Fibroblast of skin of back (primary cell): ENCODE measurements at places on chromosomes 3 and 15.

GRCh38 chr3:175127075-175127662 lies 268.0 kb downstream of the NAALADL2 start:
- DNase-seq, result no peak

DNA sequence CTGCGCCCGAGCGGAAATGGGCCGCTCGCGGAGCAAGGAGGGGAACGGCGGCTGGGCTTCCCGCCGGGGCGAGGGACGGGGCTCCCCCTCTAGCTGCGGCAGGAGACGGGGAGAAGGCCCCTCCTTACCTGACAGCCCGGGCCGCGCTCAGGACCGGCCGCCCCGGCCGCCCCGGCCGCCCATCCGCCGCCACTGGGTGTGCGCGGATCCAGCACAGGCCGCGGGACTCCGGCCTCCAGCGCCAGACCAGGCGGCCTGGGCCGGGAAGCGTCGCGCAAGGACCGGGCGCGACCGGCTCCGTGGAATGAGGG lies 296 bp downstream of the TPRA1 start:
- peak; percentile 38 for DNase-seq

DNA sequence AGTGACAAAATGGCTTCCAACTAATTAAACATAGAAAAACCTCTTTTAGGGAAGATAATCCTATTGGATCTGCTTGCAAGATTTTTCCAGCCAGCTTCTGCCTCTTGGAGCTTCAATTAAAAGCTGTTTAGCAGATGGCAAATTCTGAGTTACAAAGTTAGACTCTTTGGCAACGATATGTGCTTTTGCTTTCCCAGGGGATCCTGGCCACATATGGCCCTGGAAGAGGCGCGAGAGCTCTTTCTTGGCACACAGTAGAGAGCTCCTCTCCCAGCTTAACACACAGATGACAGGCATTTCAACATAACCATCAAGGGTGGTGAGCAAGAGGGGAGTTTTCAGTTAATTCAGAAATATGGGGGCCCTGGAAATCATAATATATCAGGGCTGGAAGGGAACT lies 41.6 kb upstream of the GALNT15 start:
- DNase-seq, result peak; percentile 32

- no peak for DNase-seq
Observed at GRCh38 chr3:141291559-141292355, 60.1 kb downstream of the PXYLP1 start.

- no peak for DNase-seq
Observed at GRCh38 chr15:38080651-38081275, 146.3 kb downstream of the TMCO5A start.

GRCh38 chr3:169405076-169405475 lies 258.4 kb downstream of the MECOM start:
- no peak for DNase-seq

DNA sequence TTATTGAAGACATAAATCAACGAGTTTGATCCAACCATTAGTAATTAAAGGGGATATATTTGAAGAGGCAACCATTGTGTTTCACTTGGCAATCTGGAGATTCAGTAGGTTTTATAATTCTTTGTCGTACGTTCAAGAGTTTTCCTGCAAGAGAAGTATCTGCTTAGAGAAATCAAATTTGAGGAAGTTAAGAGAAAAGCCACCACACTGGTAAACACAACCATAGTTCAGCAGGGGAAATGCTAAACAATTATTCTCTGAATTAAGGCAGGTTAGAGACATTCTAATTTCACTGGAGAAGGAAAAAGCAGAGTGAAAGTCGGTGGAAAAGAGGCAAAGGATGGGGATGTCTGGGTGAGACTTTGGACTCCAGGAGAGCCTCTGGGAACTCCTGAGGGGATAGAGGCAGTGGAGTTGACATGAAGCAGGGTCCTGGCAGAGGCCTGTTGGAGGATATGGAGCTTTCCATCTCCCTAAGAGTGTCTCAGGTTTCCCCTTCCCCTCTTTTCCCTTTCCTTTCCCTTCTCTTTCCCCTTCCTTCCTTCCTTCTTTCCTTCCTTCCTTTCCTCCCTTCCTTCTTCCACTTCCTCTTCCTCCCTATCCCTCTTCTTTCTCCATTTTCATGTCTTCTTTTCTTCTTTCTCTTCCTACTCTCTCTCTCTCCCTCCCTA lies 26.5 kb downstream of the SPINK8 start:
- DNase-seq, result no peak

GRCh38 chr15:45919806-45920205 lies 285.0 kb downstream of the SQOR start:
- DNase-seq, result peak; percentile 86

- no peak for DNase-seq
Observed at GRCh38 chr3:129524081-129524480, 4.4 kb upstream of the RHO start.

GRCh38 chr3:151016478-151016795 lies 43.9 kb upstream of the CLRN1 start:
- peak; percentile 53 for DNase-seq

DNA sequence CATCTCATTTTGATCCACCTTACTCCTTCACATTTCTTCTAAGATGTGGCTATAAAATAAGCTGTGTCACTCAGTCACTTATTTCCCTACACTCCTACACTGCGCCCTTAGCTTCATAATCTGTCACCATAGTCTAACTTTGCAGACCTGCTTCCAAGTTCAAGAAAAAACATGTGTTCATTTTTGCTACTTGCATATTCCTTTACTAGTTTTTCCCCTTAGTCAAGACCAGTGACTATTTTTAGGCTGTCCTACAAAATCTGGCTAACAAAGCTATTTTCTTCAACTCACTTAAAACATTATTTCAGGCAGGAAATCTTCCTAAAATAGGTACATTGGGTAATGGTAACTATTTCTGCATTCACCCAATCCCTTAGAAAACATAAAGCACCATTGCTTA lies 272.5 kb downstream of the TBC1D5 start:
- no peak for DNase-seq

- DNase-seq, result peak; percentile 20
Observed at GRCh38 chr15:76346669-76347481, 10.3 kb downstream of the ISL2 start.

- DNase-seq, result no peak
Observed at GRCh38 chr15:42919308-42919707, 1.3 kb downstream of the TTBK2 start.

DNA sequence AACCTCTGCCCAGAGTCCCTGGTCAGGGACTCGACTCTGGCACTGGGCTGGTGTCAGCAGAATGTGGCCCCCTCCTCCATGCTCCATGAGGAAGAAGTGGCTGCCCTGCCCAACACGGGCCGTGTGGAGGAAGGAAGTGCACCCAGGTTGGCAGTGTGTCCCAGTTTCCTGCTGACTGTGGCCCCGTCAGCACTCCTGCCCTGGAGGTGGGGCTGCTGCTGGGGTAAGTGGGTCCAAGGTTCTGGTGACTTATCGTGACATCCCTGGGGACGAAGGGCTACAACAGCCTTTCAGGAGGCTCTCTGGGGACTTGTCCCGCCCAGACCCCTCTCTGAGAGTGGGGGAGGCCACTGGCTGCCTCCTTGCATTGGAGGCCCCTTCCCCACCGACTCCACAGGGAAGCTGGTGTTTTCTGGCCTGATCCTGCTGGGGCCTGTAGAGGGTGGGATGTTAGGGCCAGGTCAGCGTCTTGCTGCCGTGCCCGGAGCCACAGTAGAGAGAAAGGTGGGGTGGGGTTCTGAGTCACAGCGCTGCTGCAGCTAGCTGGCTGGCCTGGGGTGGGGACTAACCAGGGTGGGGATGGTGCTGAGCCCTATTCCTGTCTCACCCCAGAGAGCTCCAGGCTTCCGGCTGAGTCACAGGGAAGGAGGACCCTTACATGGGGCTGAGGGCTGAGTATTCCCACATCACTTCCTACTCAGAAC lies 10.5 kb downstream of the SEMA4B start:
- DNase-seq, result peak; percentile 79

GRCh38 chr15:73033611-73034010 lies 18.7 kb upstream of the NEO1 start:
- DNase-seq, result no peak

- DNase-seq, result no peak
Observed at GRCh38 chr15:52191207-52191606, at the start of gene GNB5. GNB5 (minus strand) TSS chr15:52191392; CDS start chr15:52184676, 6,716 bp downstream.
